ENCODE measurements at places on chromosomes 12 and 14.

- no peak for DNase-seq
These were observed 350.7 kb upstream of the SEL1L start for GRCh38 chr14:81884382-81884781.

DNA sequence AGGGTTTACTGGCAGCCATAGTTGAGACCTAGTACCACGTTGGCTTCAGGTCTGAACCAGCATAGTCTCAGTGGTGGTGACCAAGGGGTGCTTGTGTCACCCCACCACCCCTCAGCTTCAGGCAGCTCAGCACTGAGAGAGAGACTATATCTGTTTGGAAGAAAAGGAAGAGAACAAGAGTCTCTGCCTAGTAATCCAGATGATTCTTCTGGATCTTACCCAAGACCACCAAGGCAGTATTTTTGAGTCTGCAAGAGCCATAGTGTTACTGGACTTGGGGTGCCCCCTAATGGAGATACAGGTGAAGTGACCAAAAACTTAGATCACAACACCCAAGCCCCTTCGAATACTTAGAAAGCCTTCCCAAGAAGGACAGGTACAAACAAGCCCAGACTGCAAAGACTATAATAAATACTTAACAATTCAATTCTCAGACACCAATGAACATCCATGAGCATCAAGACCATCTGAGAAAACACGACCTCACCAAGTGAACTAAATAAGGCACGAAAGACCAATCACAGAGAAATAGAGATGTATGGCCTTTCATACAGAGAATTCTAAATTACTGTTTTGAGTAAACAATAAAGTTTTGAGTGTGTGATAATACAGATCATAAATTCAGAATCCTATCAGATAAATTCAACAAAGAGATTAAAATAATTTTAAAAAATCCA, 107.0 kb downstream of the HELB start:
- DNase-seq = peak; percentile 6

GRCh38 chr12:127381043-127381668, 885.8 kb upstream of the TMEM132C start:
- DNase-seq = no peak

DNA sequence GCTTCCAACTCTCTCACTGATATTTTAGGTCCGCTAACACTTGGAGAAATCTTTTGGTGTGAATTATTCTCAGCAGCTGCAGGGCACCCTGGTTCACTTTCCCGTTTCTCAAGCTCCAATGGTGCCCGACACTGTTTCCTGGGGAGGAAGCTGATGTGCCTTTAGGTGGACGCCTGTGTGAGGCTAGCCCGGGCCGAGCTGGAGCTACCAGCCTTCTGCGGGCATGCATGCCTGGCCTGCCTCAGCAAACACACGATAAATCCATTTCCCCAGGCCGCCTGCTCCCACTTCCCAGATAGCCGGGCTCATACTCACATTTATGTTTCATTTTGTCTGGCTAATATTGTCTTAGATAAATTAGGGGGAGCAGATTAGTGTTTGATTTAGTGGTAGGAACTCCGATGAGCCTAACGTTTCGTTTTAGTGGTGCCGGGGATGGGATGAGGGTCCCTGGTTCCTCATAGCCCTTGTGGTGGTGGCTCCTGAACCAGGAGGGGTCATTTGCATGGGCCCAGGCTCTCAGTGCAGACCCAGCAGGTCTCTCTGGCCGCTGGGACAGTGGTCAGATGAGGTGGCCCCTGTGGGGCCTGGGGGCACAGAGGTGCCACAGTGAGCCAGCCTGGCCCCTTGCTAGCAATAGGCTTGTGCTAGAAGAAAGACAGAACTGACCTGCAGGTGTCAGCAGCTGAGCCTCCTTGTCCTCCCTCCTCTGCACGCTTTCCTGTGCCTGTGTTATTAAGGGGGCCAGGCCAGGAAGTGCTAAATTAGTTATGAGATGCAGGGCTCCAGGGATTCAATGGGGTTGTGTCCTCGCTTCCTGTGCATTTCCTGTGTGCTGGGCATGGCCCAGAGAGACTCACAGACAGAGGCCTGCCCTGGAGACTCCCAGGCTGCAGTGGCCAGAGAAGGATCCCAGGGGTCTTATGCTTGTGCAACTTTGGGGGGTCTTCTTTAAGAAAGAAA, 88.3 kb downstream of the KIF26A start:
- no peak for DNase-seq

- DNase-seq = no peak
These were observed 129.5 kb downstream of the KIF26A start for GRCh38 chr14:104267895-104268294.

GRCh38 chr12:14650789-14651188, 45.6 kb downstream of the GUCY2C start:
- DNase-seq = no peak

- no peak for DNase-seq
These were observed 109.0 kb downstream of the CHST11 start for GRCh38 chr12:104565606-104566243.

- no peak for DNase-seq
These were observed 164.3 kb downstream of the GXYLT1 start for GRCh38 chr12:41980390-41980789.

GRCh38 chr14:20606190-20606901, 15.2 kb upstream of the RNASE12 start:
- no peak for DNase-seq

- no peak for DNase-seq
These were observed 10.7 kb downstream of the DHRS2 start for GRCh38 chr14:23646648-23647549.

GRCh38 chr12:98595243-98595988, 1.9 kb downstream of the SLC25A3 start:
- no peak for DNase-seq

GRCh38 chr14:93319958-93320357, 12.9 kb downstream of the BTBD7 start:
- no peak for DNase-seq

DNA sequence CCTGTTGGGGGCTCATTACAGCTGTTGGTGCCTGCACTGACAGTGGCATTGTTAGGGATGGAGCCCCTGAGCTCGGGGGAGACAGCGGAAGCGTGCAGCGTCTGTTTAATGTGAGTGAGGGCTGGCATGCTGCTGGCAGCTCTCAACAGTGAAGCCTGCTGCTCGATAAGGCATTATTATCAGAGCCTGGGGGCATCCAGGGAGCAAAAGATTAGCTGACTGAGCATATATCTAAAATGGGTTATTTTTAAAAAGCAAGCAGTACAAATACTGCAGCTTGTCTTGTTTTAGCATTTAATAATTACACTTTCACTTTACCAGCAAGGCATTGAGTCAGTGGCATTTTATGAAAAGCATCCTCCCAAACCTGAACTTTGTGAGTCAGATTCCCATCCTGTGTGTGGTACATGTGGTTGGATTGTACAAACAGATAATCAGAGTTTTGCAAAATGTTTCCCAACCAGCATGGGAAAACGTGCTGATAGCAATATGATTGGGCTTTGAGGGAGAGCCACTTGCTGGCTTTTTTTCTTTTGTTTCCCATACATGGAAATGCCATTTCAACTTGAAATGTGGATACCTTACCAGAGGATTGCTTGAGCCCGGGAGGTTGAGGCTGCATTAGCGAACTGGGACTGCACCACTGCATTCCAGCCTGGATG, 150.8 kb downstream of the PRKCH start:
- no peak for DNase-seq

DNA sequence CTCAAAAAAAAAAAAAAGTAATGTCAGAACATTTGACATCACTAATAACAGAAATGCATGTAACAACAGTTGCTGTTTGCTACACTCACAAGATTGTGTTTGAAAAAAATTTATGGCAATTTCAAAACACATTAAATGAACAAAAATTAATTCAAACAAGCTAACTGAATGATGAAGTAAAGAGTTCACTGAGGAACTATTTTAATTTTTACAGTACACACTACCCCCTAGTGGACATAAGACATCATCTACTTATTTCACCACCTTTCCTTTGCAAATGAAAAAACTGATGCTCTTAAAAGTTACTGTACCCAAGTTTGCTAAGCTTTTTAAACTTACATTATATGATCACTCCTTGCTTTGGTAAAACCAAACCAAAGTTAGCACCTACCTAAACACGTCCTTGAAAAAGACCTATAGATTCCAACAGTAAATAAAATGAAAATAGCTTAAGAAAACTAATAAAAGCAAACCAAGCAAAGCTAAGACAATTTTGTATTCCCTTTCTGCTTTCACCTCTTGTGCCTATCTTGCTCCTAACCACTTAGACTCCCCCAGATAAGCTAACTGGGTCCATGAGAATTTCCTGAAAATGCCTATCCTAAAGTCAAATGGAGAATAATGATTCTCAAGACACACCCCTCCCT, 22.2 kb downstream of the UBE2N start:
- no peak for DNase-seq

DNA sequence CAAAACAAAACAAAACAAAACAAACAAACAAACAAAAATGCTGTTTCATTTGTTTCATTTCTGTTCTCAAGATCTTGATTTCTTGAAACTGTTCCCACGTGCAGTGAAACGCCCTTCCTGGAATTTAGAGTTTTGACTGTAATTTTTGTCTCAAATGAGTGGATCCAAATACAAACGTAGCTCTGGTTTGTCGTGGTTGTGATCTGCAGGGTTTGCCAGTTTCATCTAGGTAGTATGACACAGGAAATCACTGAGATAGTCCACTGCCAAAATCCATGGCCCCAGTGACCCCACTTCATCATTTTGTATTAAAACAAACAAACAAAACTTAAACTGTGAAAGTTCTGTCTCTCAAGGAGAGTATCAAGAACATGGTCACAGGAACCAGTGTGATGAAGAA, 838.6 kb downstream of the BCL11B start:
- DNase-seq = no peak

GRCh38 chr14:74949191-74949601, 6.2 kb downstream of the PGF start:
- DNase-seq = no peak

- DNase-seq = no peak
These were observed 17.0 kb downstream of the NID2 start for GRCh38 chr14:52051871-52052270.

DNA sequence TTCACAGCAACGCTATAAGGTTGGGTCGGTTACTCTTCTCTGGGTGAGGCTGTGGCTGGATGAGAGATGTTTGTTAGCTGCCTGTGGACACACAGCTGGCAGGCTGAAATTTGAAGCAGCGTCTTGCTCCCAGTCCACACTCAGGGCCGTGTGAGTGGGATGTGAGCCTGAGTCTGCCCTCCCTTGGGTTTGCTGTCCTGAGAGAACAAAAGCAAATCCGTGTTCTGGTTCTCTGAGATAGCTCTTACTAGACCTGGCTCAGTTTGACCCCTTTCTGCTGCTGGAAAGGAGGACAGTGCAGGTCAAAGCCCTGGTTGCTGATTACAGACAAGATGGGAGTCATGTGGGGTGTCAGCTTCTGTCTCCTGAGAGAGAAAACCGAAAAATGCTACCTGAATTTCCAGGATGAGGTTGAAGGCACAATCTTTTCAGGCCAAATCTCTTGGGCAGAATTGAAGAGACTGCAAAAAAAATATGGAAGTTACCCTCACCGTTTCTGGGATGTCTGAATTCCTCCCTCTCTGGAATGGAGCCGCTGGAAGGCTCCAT, 270.8 kb downstream of the ZFP36L1 start:
- no peak for DNase-seq

- DNase-seq = no peak
These were observed 173.7 kb downstream of the CAND1 start for GRCh38 chr12:67442896-67443295.

DNA sequence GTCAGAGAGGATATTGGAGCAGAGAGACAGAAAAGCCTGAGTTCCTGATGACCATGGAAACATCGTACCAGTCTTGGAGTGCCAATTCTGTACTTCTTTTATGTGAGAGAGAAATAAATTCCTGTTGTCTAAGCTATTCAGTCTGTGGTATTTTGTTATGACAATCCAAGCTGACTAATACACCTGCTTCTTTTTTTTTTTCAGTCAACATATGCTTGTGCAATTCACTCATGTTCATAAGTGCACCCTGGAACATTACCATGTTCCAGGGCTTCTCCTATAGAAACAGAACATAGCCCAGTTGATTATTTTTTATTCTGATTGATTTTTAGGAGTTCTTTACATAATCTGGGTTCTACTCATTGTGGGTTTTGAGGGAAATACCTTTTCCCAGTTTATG, 1.7 kb upstream of the CHPT1 start:
- DNase-seq = no peak

DNA sequence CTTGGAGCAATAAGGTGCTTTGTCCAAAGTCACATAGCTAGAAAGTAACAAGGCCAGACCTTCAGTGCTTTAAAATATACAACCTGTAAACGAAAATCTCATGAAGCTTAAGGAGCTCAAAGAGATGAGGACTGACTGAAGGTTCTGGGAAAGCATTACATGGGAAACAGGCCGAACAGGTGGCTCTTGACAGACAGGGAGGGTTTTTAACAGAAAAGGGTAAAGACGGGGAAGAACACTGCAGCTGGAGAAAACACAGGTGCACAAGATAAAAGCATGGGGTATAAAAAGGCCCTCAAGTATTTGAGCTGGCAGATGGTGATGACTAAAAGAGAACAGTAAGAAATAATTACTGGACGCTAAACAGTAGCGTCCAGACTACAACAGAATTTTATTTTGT, 257.2 kb downstream of the NELL2 start:
- no peak for DNase-seq

GRCh38 chr14:68538639-68539038, 254.2 kb downstream of the ZFP36L1 start:
- no peak for DNase-seq

GRCh38 chr14:59424341-59425071, 40.7 kb downstream of the GPR135 start:
- DNase-seq = no peak

DNA sequence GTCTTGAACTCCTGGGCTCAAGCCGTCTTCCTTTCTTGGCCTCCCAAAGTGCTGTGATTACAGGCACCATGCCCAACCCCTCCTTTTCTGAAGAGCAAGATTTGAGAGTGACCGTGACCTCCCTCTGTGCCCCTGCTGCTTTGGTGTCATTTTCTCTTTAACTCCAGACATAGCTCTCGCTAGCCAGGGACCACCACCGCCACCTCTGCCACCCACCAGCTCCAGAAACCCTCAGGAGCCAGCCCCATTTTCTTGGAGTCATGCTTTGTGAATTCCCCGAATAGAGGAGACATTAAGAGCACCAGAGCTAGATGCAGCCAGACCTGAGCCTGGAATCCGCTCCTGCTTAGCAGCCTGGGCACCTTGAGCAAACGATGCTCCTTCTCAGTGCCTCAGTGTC, 18.2 kb downstream of the SDSL start:
- DNase-seq = no peak

DNA sequence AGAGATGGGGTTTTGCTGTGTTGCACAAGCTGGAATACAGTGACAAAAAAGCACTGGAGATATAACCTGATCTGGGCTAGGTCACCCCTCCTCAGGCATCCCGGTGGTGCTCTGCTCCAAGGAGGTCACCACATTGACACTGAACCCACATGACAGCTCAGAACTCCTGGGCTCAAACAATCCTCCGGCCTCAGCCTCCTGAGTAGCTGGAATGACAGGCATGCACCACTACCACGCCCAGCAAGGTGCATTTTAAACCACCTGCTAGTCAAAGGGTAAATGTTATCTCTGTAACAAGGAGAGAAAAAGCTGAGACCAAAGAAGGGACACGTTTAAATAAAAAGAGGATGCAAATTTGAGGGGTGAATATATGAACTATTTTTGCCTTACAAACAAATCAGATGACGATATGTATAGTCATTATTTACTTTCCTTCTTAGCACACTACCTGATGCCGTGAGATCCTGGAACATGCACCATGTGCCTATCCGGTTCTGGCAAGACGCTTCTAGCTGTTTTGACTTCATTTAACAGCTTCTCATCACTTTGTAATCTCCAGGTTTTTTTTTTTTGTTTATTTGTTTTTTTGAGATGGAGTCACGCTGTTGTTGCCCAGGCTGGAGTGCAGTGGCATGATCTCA, 135.1 kb downstream of the PPM1H start:
- DNase-seq = no peak
